Left forelimb (tissue), 1 donor: ENCODE measurements at places on chromosomes 3 and 15.

DNA sequence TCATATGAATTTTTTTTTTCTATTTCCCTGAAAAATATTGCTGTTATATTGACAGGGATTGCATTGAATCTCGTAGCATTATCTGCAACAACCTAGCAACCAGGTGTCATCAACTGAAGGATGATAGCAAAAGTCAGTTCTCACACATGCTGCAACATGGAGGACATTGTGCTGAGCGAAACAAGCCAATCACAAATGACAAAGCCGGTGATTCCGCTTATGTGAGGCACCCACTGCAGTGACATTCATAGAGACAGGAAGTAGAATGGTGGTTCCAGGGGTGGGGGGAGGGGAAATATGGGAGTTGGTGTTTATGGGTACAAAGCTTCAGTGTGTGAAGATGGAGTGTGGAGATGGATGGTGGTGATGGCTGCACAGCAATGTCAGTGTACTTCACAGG, 7.6 kb downstream of the NIPA1 start:
- no peak for DNase-seq

DNA sequence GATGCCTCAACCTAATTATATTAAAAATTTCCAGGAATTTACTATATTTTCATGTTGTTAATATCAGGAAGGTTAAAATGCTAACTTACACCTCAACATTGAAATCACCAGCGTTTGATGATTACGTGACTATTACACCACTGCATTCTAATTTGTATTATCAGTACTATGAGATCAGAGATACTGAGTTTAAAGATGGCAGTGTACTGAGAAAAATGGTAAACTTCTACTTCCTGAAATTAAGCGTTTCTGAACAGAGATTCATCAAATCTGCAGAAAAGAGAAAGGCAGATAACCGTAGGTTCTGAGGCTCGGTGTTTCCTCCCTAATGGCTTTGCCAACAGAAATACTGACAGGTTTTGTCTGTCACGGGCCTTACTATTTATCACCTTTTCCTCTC, 69.9 kb downstream of the CRTC3 start:
- DNase-seq = no peak

DNA sequence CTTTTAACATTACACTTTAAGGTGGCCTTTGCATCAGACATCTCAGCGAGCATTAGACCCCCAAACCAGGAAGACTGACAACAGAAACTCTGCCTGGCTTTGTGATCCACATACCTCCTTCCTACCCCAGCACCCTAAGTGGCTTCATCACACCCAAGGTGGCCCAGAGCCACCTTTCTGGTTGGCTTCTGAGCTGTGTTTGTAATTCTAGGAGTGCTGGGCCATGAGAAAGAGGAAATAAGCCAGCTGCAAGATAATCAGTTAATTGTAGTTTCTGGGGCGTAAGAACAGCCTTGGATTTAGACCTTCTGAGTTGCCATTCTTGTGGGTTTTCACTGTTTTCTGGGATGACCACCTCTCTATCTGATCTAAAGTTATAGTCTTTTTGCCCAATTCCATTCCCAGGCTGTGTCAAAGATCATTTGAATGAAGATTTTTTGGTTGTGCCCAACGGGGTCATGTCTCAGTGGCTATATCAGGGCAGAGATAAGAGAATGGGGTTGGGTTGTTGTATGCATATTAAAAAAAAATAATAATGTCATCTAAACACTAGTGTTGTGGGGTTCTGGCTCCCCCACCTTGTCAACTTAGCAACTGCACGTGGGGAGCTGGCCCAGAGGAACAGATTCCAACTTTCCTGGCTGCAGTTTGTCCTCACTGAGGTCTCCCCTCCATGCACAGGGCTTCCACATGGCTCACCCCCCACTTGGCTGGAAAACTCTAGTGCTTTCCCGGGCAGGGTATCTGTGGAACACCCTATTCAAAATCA, 234.8 kb upstream of the WNT5A start:
- DNase-seq = no peak

DNA sequence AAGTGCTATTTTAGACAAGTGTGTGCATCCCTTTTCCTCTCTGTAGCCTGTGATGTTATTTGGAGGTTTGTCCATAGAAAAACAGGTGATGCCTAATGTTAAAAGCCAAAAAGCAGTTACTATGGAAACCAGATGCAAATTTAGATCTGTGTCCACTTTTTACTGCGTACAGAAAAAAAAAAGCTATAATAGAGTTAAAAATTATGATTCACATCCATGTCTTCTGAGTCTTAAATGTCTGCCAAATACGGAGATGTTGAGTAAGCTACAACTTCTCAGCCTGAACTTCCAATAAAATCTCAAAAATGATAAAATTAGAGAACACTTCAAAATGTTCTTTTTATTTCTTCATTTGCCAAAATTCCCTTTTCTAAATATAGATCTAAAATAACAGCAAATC, 74.2 kb upstream of the GAP43 start:
- DNase-seq = no peak
